ENCODE measurements at places on chromosomes 3 and 15.
A peak's percentile ranks its signal among the peaks of the same experiment; 100 is the strongest.

DNA sequence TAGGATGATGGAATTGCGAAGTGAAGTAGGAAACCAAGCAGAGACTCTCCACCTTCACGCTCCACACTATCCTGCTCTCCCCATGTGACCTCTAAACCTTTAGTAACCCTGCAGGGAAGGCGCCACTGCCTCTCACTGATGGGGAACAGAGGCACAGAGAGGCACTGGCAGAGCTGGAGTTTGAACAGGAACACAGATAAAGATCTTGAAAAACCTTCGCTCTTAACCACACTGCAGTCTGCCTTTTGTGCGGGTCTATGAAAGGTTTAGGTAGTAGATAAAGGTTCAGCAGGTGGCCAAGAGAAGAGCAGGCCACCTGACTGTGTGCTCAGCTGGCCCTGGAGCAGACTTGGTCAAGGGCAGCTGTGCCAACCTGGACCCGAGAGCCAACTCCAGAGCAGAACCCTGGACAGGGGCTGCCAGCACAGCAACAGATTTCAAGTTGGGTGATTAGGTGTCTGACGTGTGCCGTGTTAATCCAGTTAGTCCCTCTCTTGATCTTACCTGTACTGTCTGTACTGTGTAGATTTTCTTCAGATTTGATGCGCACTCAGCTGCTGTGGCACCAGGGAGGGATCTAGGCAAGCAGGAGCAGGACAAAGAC lies 15.2 kb downstream of the EIF4E3 start:
- no peak for DNase-seq

DNA sequence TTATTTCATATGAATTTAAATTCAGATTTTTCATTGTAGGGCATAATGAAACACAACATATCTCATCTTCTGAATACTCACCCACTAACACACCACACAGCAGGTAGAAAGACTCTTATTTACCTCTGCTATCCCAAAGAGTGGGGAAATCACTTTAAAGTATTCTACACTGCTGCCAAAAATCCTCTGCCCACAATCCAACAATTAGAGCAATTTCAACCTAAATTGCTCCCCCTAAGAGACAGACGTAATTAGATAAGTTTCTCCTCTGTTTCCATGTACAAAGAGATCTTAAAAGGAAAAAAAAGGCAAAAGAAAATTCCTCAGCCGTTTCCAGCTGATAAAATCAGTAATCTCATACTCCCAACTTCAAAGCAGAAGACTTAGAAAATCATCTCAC lies 331.8 kb downstream of the ERC2 start:
- DNase-seq, result no peak

GRCh38 chr3:196399485-196399945 lies 32.7 kb downstream of the UBXN7 start:
- no peak for DNase-seq

DNA sequence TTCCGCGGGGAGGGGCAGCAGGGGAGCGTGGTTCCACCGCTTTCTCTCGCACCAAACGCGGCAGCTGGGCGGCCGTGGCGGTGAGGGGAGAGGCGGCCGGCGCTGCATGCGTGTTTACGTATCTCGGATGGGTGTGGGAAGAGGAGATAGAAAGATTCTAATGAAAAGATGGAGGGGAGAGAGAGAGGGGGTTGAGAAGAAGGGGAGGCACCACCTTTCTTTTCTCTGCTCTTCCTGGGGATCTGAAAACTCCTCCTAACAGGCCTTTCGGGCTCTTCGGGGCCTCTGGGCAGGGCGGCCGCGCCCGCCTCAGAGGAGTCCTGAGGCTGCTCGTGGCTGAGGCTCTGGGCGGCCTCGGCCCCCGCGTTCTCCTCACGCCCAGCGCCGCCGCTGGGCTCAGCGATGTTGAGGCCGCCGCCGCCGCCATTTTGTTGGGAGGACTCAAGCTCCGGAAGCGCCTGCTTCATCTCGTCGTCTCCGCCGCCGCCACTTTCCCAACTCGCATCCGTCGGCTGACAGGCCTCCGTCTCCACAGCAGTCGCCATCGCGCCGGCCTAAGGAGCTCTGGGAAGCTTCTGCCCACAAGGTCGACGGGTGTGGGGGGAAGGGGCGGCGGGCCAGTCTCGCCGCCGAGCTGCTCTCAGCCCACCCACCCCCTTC lies 473 bp downstream of the TASOR start:
- peak; percentile 59 for DNase-seq

DNA sequence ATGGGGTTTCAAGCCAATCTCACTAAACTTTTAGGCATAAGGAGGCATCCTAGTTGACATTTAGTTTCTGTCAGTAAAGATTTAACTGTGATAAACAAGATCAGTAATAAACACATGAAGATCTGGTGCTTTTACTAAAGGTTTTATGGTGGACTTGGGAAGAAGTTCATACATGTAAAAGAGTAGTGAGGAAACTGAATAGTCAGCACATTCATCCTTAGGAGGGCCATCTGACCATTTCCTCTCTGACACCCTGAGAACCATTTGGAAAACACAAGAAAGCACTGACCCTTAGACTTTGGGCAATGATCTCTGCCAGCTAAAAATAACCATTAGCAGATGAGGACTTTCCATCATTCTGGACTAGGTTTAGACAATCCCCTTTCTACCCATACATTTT lies 1040.9 kb downstream of the AGBL1 start:
- no peak for DNase-seq

DNA sequence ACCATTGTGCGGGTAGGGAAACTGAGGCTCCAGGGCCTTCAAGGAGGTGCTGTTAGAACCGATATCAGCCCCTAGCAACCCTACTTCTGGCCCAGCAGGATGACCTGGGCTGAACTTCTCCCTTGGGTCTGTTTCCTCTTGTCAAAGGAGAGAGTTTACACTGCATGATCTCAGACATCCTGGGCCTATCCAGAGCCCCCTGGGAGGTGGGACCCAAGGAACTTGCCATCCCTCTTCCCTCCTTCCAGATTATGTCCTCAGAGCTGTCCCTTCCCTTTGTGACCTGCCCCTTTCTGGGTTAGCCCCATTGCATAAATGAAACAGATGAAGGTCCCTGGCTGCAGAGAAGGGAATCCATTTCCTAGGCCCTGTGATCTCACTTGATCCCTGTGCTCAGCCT lies 12.3 kb upstream of the DNAH1 start:
- no peak for DNase-seq

- DNase-seq, result no peak
These were observed 57.8 kb upstream of the ETV5 start for GRCh38 chr3:186166491-186167288.

- no peak for DNase-seq
These were observed 43.8 kb downstream of the NEK10 start for GRCh38 chr3:27325419-27325818.

DNA sequence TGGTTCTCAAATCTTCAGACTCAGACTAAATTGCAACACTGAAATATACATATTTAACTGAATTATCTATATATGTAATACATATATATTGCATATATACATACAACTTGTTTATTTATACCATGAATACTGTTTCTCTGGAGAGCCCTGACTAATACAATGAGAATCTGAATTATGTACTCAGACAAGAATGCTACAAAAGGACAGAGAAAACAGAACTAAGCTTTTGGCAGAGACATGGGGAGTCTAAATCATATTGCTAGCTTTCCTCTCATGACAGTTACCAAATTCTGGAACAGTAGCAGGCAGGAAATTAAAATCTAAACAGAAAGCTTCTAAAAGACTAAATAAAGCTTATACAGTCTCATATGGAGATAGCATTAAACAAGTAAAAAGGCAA lies 142.4 kb upstream of the KCNMB2 start:
- DNase-seq, result no peak

- DNase-seq, result no peak
These were observed 44.4 kb upstream of the GK5 start for GRCh38 chr3:142269767-142270166.

DNA sequence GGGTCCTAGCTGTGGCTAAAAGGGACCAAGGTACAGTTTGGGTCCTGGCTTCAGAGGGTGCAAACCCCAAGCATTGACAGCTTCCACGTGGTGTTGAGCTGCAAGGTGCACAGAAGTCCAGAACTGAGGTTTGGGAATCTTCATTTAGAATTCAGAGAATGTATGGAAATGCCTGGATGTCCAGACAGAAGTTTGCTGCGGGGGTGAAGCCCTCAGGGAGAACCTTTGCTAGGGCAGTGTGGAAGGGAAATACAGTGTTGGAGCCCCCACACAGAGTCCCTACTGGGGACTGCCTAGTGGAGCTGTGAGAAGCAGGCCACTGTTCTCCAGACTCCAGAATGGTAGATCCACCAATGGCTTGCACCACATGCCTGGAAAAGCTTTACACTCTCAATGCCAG lies 17.9 kb downstream of the RNF13 start:
- no peak for DNase-seq

DNA sequence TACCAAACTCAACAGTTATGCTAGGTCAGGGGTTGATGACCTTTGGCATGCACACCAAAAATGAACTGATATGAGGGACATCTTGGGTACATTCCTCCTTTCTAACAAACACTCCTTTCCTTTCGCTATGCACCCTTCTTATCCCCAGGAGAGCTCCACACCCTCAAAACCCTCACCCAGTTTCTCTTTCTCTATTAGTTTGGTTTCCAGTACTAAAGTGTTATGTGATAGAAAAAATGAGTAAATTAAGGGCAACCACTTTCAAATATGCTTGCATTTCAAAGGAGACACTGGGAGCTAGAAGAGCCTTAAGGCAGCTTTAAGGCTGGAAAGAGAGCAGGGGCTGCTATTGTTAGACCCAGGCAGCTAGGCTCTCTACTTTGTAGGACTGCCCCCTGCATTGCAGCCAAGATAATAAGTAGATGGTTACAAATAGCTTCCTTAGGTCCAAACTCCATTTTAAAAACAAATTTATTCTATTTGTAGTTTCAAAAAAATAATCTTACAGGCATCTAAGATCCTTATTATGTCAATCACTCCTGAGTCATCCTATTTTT lies 244.3 kb downstream of the ZIC1 start:
- DNase-seq, result no peak

DNA sequence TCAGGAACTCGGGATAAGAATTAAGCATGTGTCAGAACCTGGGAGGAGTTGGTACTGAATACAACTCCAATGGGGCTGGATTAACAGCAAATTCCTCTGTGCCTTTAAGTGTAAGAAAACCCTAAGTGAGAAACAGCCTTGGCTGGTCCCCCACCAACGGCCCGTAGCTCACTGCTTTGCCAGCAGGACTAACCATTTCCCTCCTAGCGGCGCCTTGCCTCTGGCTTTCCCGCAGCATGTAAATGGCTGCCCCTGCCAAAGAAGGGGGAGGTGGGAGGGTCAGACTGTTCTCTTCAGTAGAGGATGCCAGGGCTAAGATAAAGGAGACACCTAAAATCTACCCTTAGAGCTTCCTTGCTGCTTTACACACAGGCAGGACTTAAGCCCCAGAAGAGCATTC lies 51.0 kb upstream of the SH3GL3 start:
- no peak for DNase-seq

- no peak for DNase-seq
These were observed 27.0 kb downstream of the ALS2CL start for GRCh38 chr3:46666453-46666845.

GRCh38 chr3:113531826-113532697 lies at the start of gene SIDT1:
SIDT1 (plus strand) TSS chr3:113532555; CDS start chr3:113533022, 467 bp downstream.
- peak; percentile 26 for DNase-seq

DNA sequence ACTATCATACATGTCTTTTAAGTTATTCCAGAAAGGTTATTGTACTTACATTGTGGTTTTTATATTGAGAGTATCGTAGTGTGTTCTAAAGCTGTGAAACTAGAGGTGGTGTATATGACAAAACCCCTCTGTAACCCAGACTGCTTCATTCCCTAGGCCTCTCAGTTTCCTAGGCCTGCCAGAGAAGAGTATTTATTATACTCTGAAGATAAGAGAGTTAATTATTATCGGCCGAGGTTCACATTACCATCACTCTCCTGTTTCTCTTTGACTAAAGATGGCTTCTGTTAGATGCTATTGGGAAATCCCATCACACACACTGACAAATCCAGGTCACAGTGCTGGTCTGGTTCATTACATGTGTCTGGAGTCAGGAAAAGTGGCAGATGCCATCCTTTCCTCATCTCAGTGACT lies 20.5 kb downstream of the EXOSC7 start:
- no peak for DNase-seq

GRCh38 chr3:162141272-162141791 lies 644.7 kb downstream of the OTOL1 start:
- DNase-seq, result no peak

DNA sequence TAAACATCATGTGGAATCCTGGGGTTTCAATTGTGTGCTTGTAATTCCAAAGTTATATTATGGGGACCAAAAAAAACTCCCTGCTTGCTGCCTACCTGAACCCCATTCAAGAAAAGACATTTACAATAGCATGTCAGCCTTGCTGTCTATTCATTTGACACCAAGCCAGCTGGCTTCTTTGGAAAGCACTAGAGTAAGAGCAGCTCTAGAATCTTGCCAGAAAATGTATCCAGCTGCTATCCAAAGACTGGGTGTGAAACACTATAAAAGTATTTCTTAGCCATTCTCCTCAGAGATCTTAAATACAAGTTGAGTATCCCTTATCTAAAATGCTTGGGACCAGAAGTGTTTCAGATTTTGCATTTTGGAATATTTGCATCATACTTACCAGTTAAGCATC lies 87.4 kb downstream of the RAD18 start:
- DNase-seq, result no peak

GRCh38 chr15:70197945-70198361 lies 100.2 kb upstream of the TLE3 start:
- no peak for DNase-seq

DNA sequence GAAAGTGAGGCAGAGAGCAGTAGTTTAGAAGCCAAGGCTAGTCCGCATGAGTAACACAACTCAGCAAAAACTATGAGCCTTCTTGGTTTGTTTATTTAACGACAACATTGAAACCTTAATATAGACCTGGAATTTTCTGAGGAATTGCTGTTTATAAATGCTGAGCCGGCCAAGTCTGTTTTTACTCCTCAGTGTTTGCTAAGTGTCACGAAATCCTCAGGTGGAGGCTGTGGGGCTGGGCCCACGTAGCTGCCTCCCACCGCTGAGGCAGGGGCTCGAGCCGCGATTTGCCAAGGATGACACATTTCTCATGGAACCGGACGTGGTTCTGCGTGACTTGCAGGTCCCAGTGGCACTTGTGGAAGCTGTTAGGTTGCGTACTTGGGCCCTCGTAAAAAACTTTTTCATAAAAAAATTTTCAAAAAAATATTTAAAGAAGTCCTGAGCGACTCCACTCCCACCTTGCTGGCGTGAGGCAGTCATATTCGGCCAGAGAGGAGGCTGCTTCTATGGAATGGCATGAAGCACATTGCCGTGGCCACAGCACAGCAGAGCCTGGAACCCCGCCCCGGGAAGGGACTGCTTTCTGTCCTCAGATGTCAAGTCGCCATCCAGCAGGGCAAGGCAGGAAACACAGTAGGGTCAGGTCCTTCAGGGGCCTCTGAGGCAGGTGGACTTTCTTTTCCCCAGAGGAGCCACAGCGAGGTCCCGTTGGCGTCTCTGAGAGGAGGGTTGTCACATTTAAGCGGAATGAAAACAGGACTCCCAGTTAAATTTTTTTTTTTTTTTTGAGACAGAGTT lies 64.8 kb upstream of the PCSK6 start:
- DNase-seq, result no peak
